ENCODE measurements at places on chromosomes 2 and 18.
A peak's percentile ranks its signal among the peaks of the same experiment; 100 is the strongest.

DNA sequence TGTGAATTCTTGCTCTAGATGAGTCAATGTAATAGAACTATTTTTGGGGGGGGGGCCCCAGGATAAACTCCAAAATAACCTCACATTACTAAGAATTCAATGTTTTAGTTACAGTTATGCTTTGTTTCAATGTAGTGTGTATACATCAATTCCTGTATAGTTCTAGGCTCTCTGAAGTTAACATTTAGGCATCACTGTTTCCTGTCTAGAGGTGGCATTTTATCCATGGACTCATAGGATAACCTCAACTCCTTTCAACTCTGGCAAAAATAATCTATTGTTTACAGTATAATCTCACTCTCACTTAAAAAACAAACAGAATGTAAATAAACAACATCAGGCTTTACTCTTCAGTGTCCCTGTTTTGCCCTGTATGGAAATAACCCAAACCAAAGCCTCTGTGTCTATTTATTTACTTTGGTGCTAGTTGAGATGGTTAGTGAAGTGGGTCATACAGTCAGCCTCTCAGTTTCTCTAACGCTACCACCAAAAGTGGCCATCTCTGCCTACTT, 79.3 kb upstream of the MMADHC start:
- DNase-seq, result no peak

DNA sequence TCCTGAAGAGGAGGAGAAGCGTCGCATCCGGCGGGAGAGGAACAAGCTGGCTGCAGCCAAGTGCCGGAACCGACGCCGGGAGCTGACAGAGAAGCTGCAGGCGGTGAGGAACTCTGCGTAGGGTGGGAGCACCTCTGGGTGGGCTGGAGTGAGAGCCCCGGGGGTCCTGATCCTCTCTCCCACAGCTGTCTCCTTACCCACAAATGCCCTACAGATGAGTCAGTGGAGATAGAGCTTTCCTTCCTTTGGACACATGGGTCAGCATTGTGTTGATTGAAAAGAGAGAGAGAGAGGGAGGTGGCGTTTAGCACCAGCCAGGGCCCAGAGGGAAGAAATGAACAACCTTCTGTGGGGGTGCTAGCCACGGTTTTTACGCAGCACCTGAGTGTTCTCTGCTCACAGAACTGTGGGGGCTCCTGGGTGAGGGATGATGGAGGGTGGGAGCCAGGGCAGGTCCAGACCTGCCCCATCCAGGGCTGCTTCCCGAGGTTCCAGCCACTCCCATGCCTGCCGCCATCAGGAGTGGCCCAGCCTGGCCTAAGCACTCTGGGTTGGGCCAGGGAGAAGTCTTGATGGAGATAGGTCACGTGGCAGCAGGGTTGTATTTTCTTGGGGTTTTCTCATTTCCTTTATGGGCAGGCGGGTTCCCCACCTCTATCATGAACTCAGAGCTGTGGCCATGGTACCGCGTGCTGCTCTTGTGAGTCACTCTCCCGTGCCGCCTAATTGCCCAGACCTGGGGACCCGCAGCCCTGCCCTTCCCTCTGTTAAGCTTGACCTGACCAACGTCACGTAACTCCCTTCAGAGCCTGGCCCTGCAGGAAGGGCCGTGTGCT, 16.3 kb downstream of the FOSL2 start:
- peak; percentile 67 for DNase-seq

GRCh38 chr2:236219411-236219810, 44.8 kb downstream of the ASB18 start:
- DNase-seq, result no peak

DNA sequence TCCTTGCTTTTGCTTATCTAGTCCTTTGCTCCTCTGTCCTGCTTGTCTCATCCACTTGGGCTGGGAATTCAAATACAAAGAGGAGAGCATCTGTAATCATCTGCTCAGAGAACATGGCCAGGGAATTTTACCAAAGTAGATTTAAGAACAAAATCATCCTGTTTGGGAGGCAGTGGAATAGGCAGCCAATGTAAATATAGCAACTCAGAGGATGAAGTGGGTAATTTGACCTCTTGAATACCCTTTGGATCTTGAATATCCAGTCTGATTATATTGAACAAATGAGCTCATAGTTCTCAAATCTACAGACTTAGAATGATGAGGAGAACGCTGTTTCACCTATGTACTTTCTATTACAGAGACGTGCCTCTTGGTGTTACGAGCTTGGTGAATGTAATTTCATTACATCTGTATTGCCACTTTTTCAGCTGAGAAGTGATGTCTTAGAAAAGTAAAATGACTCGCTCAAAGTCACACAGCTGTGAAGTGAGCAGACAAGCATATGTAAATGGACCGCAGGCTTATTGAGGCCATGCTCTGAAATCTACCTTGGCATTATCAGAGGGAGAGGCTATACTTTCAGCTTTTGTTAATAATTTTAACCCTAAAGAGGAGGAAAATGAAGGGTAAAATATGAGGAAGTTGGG, 266.3 kb downstream of the MTX2 start:
- DNase-seq, result no peak

- DNase-seq, result no peak
These were observed 34.7 kb downstream of the CFAP53 start for GRCh38 chr18:50231621-50232020.

GRCh38 chr2:62406573-62407043, 99.4 kb downstream of the TMEM17 start:
- DNase-seq, result no peak

DNA sequence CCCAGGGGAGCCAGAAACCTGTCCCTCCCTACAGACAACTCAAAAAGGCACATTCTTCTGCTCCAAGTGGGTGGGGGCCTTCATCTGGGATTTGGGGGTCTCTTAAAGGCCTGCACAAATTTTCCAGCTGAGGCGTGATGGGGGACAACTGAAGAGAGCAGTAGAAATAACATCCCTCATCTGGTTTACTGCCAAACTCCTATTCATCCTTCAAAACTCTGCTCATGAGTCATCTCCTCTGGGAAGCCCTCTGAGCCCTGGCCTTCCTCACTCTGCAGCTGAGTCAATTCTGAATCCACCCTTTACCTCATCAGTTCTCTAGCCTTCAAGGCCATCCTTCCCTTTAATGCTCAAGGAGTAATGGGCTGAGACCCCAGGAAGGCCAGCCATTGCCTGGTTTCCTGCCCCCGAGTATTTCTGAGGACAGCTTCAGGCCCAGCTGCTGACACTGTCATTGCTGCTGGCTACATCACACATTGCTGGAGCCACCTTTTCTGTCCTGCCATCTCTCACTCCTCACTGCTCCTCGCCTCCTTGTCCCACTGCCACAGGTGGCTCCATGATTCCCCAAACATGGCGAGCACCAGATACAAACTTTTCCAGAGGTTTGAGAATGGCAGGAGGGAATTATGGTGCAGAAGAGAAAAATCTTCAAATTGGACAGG, 32.2 kb upstream of the GLI2 start:
- DNase-seq, result peak; percentile 85

GRCh38 chr2:160555420-160556071, 61.9 kb upstream of the RBMS1 start:
- DNase-seq, result no peak

- no peak for DNase-seq
These were observed 112.9 kb downstream of the SLC39A10 start for GRCh38 chr2:195769975-195770374.

DNA sequence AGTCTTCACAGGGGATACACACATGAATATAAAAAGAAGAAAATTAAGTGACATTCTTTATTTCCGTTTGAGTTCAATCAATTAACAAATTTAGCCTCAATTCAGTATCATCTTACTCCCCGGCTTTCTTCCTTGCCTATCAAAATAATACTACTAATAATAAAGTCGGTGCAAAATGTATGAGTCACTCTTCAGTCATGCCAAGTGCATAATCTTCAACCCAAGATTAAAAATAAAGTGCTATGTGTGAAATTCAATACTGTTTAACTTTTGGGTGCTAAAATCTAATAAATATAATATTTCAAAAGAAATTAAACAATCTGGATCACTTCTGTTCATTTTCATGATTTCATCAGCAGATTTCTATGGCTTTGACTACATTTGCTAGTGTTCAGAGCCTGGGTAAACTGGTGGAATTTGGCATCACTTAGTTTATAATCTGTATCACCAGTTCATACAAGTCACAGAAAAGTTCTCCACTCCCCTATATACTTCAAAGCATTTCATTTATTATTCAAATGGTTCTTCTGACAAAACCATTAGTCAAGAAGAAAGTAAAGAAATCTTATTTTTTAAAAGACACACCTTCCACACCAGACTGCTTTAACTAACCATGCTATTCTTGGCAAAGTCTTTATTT, 183.6 kb downstream of the THADA start:
- peak; percentile 62 for DNase-seq

Measured in fibroblast of skin of back (primary cell).